ENCODE measurements at places on chromosomes 2 and 18.

GRCh38 chr2:27191070-27191829 is 20.6 kb upstream of the ATRAID start:
- peak; percentile 25 for DNase-seq

DNA sequence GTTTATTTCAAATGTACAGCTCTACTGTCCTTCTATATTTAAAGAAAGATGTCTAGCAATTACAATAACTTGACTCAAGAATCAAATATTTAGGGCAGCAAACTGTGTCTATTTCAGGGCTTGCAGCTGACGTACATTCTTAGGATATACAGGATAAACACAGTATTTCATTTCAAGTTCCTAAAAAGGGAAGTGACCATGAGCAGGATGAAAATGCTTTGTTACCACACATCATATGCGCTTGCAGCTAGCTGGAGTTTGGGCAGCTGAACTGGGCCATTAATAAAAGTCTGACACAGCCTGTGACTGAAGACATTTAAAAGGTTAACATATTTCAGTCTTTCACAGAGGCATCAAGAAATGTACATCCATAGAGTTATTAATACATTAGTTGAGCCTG is 264.6 kb upstream of the TRIB2 start:
- DNase-seq: no peak

- no peak for DNase-seq
These were observed 118.8 kb downstream of the SH3RF3 start for GRCh38 chr2:109247812-109248211.

DNA sequence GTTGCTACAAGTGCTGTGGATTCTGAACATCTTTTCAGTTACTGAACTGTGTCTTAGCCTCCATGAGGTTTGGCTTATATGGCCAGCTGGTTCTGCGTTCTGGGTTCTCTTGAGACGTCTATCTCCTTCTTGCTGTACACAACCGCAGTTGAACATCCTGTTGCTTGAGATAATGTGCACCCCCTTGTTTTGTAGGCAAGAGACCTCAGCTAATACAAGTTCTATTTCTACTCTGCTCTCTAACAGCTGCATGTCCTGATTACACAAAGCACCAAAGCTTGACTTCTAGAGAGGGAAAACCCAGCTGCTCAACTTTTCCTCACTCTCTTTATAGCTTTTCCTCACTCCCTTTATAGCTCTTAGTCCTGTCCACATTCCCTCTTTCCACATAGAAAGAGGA is 176.0 kb downstream of the LTBP1 start:
- no peak for DNase-seq

DNA sequence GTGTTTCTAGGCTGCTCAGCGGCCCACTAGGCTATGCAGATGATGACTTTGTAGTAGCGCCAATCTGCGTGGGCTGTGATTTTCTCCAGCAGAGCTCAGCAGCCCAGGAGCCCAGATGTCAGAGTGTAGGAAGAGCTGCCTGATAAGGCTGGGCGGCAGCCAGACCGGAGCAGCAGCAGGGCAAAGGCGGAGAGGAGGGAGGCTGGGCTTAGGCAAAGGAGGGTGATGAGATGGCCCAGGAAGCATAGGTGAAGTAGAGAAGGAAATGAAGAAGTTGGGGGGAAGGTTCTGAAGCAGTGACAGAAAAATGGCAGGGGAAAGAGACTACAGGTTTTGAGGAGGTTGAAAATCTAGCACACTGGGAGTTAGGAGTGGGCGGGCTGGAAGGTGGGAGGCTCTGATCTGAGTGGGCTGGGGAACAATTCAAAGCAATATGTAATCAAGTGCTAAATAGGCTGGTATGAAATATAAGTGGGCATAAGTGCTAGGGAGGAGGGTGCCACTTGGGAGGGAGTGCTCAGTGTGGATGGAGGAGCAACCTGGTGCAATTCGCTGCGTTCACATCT is 50.6 kb upstream of the STPG4 start:
- DNase-seq: no peak

DNA sequence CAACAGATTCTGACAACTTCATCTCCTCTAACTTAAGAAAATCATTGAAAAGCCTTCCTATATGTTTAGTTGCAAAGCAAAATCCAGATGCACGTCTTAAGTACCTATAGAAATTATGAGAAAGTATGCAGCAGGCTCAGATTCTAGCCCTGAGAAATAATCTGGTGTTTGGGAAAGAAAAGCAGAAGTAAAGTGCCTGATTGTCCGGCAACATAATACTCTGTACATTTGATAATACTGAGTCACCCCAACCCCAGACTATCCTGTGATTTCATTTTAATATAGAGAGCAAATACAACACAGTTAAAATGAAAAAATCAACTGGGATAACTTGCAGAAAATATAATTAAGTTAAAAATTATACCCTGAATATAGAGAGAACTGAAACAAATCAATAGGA is 13.5 kb downstream of the RFX8 start:
- no peak for DNase-seq

GRCh38 chr2:133819906-133820305 is 251.6 kb upstream of the NCKAP5 start:
- no peak for DNase-seq

- DNase-seq: no peak
These were observed 33.7 kb upstream of the ACVR2A start for GRCh38 chr2:147810883-147811765.

DNA sequence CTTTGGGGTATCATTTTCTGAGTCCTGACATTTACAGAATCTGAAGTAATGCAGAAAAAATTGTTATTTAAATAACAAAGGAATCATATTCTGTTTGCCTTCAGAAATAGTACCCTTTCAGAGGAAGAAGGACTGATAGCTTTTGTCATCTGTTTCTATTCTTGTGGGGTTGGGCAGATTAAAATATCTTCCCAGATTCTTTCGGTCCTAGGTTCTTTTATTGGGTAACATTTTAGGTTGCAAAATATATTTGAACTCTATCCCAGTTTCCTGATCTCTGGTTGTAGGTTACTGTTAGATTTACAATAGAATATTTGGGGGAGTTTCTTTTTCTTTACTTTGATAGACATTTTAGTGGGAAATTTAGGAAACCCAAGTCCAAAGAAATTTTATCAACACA is 550.5 kb downstream of the SPAG16 start:
- DNase-seq: no peak

GRCh38 chr2:194616334-194616733 is 1040.7 kb upstream of the SLC39A10 start:
- no peak for DNase-seq

DNA sequence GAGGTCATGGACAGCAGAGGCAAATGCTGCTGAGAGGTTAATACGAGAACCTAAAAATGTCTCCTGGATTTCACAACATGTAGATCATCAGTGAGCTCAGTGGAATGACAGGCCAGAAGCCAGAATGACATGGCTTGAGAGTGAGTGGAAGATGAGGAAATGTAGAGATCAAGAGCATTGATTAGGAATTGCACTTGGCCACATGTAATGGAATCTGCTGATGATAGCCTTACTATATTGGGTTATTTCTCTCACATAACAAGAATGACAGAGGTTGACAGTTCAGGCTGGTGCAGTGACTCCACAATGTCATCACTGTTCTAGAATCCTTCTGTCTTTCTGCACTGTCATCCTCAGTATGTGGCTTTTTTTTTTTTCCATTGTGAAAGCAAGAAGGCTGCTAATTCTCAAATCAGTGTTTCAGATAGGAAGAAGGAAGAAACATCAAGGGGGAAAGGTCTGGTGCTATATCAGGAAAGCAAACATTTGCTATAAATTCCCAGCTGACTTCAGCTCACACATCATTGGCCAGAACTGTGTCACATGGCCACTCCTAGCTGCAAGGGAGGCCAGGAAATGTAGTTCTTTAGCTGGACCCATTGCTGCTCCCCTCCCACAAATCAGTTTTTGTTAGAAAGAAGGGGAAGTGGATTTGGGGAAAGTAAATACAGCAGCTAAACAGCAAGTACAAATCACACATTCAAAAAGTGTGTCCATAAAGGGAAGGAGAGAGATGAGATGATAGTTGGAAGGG is 127.2 kb downstream of the FAM161A start:
- no peak for DNase-seq

DNA sequence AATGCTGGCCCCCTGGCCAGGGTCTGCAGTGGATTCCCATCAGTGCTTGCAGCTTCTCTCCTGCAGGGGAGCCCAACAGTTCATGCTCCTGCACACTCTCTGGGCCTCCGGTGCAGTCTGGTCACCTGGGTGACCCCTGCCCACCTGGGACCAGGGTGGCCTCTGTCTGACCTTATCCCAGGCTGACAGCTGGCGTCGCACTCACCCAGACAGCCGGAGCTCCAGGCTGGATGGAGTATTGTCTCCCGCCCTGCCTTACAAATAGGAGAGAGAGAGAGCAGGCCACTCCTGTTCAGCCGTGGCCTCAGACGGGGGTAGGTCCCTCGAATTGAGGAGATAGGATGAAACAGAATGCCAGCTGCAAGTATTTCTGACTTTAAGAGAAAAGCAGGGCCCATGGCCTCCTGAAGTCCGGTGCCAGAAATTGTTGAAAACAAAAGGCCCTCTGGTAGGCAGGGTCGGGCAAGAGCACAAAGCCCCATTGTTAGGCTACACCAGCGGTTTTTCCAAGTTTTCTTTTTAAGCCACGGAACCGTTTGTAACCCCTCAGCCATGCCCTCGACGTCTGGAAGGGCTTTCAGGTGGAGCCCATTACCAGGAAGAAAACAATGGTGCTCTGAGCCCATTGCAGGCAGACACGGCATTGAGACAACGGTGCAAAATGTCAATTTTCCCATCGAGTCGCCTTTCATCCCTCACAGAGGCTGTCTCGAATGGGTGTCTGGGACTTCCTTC is 258.4 kb downstream of the BCL11A start:
- DNase-seq: no peak

DNA sequence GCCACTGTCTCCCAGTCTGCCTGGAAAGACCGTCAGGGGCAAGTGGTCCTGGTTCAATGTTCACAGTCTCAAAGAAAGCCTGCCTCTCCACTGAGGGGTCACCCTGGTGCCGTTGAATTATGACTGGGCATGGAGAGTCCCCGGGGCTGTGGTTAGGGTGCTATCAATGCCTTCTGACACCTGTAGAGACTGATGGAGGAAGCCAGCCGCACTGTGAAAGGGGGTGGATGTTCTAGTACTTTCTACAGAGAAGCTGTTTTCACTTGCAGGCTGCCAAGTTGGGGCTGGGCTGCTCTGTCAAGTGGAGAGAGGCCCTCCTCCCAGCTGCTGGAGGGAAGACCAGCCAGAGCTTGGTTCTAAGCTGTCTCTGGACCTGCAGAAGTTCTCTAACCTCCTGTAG is 80.5 kb downstream of the BCL2L11 start:
- DNase-seq: no peak

- DNase-seq: no peak
These were observed 38.1 kb downstream of the ATOH8 start for GRCh38 chr2:85791704-85792565.

GRCh38 chr2:203682688-203683130 is 23.7 kb upstream of the CD28 start:
- DNase-seq: no peak

GRCh38 chr2:166384774-166385173 is 9.0 kb upstream of the SCN9A start:
- no peak for DNase-seq

DNA sequence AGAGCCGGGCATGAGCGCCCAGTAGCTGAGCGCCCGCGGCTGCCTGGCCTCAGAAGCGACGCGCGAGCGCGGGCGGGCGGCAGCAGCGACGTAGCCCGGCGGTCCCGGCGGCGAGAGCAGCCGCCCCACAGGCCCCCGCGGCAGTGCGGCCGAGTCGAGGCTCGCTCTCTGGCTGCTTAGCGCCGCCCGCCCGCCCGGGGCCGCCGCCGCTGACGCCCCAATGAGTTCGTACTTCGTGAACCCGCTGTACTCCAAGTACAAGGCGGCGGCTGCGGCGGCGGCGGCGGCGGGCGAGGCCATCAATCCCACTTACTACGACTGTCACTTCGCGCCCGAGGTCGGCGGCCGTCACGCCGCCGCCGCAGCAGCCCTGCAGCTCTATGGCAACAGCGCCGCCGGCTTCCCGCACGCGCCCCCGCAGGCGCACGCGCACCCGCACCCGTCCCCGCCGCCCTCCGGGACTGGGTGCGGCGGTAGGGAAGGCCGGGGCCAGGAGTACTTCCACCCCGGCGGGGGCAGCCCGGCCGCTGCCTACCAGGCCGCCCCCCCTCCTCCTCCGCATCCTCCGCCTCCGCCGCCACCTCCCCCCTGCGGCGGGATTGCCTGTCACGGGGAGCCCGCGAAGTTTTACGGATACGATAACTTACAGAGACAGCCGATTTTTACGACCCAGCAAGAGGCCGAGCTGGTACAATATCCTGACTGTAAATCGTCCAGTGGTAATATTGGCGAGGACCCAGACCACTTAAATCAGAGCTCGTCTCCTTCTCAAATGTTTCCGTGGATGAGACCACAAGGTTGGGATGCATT is 847 bp downstream of the HOXD8 start:
- DNase-seq: no peak

DNA sequence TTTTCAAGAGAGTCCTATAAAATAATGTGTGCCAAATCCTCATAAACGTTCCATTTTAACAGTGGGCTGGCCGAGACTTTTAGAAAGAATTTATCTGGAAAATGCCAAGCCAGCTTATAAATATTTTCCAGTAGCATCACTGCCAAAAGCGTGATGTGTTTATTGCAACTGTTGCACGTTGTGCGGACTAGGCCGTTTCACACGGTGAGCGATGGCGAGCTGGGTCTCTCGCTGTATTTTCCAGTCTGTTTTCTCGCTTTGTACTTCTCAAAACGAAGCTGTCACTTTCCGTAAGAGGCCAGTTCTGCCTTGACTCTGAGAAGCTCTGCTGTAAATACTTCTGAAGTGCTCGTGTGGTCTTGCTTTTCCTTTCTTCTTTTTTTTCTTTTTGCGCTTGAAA is 65.0 kb upstream of the ZNF236 start:
- DNase-seq: no peak

GRCh38 chr18:72444798-72445155 is 99.4 kb downstream of the CBLN2 start:
- no peak for DNase-seq

DNA sequence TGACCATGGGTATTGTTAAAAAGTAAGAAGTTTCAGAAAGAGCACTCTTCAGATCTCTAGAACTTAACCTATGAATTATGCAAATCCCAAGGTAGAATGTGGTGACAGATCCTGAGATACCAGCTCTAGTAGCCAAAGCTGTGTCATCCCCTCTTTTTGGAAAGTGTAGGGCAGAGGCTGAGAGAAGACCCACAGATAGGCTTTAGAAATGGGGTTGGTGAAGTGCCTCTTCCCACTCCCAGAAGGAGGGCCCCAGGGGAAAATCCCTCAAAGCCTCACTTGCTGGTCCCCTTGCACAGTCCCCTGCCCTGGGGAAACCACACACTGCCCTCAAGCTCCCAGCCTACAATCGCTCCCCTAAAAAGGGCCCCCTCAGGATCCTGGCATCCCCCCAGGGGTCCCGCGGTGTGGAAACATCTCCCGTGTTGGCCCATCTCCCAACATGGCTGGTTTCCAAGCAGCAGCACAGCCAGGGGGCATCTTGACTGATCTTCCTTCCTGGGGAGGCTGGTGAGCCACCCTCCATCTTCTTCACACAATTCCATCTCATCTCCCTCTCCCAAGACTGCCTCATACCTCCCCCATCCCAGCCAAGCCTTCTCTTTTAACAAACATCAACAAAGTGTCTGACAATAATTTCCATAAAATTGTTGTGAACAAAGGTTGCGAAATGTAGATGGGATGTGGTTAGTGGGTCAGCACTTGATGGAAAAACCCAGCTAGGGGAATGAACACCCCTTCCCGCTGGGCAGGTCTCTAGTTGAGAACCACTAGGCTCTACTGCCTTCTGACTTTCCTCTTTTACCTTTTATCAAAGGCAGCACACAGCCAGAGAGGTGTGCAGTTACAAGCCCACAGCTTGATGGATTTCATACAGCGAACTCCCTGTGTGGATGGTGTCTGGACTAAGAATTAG is 25.1 kb downstream of the MAL start:
- no peak for DNase-seq

GRCh38 chr18:23260926-23261590 is 125.8 kb downstream of the CABLES1 start:
- DNase-seq: no peak
